Heart left ventricle (tissue), 16 donors: ENCODE measurements at places on chromosomes 1 and 21. TPM values are rescaled to one million over a fixed set of nuclear protein-coding genes. Genes with fewer than 3 reads are reported as not detected.
A peak's percentile ranks its signal among the peaks of the same experiment; 100 is the strongest.

DNA sequence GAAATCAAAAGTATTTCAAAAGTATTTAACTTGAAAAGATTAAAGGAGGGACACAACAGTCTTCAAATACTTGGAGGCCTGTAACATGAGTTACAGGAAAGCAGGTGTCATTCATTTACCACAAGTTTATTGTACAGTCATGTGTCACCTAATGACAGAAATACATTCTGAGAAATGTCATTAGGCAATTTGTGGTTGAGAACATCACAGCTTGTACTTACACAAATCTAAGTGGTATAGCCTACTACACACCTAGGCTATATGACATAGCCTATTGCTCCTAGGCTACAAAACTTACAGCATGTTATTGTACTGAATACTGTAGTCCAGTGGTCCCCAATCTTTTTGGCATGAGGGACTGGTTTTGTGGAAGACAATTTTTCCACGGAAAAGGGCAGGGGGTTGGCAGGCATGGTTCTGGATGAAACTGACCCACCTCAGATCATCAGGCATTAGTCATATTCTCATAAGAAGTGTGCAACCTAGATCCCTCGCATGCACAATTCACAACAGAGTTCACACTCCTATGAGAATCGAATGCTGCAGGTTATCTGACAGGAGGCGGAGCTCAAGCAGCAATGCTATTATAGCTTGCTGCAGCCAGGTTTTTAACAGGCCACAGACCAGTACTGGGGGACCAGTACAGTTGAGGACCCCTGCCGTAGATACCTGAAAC lies 25.0 kb upstream of the PHTF1 start:
- H3K27me3 ChIP-seq, result no peaks in the 10 kb centered on the region
- H3K27ac ChIP-seq, result peak overlapping the region; percentile 86
- H3K4me3 ChIP-seq, result no peak overlapping the region
- DNase-seq, result no peak
- H3K4me1 ChIP-seq, result peaks cover 65% of the 10 kb centered on the region

GRCh38 chr1:99855914-99856450 lies 5.8 kb downstream of the AGL start:
- no peak overlapping the region for H3K4me3 ChIP-seq
- no peak for DNase-seq
- peak overlapping the region; percentile 21 for H3K27ac ChIP-seq
- H3K4me1 ChIP-seq, result peaks cover 7% of the 10 kb centered on the region
- H3K36me3 ChIP-seq, result no peaks in the 10 kb centered on the region

- no peak overlapping the region for H3K4me3 ChIP-seq
- DNase-seq, result no peak
- H3K27ac ChIP-seq, result no peak overlapping the region
- H3K4me1 ChIP-seq, result peaks cover 39% of the 10 kb centered on the region
- H3K27me3 ChIP-seq, result no peaks in the 10 kb centered on the region
Observed at GRCh38 chr1:236868625-236869467, 73.8 kb downstream of the MTR start.

Gene AUNIP
- total RNA-seq, result not detected

- no peaks in the 10 kb centered on the region for H3K36me3 ChIP-seq
- H3K27ac ChIP-seq, result no peak overlapping the region
- DNase-seq, result no peak
- no peak overlapping the region for H3K4me3 ChIP-seq
- no peaks in the 10 kb centered on the region for H3K27me3 ChIP-seq
Observed at GRCh38 chr1:109654519-109654918, 1.4 kb upstream of the GSTM4 start.

Gene NHLH2
- not detected for total RNA-seq

Gene APOBEC4
- total RNA-seq, result not detected

Gene S100A16
- total RNA-seq, result 71.3 TPM

DNA sequence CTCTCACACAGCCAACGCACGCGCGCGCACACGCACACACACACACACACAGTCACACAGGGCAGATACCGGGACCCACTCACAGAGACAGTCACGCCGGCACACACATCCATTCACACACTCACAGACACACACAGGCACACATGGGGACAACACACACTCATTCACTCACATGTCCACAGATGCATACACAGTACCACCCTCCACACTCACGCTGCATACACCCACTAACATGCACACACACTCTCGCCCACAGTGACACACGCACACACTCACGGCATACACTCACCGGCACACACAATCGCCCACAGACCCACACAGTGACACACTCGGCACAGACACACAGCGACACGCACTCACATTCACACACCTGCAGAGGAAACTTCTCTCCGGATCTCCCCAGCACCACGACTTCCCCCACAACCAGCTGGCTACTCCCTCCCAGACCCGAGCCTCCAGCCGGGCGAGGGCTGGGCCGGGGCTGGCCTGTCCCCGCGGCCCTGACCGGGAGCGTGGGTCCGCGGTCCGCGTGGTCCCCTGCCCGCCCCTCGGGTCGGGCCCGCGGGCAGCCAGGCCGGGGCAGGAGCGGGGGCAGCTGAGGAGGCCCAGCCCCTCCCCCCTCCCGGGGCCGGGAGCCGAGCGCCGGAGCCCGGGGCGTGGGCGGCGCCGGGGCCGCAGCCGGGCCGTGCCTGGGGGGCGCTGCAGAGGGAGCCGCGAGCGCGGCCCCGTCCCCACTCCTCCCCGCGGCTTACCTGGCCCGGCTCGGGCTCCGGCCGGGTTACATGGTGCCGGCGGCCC lies 552 bp downstream of the DLGAP3 start:
- no peaks in the 10 kb centered on the region for H3K36me3 ChIP-seq
- H3K4me1 ChIP-seq, result peaks cover 5% of the 10 kb centered on the region
- DNase-seq, result no peak
- H3K27me3 ChIP-seq, result peaks cover 25% of the 10 kb centered on the region
- H3K27ac ChIP-seq, result no peak overlapping the region

DNA sequence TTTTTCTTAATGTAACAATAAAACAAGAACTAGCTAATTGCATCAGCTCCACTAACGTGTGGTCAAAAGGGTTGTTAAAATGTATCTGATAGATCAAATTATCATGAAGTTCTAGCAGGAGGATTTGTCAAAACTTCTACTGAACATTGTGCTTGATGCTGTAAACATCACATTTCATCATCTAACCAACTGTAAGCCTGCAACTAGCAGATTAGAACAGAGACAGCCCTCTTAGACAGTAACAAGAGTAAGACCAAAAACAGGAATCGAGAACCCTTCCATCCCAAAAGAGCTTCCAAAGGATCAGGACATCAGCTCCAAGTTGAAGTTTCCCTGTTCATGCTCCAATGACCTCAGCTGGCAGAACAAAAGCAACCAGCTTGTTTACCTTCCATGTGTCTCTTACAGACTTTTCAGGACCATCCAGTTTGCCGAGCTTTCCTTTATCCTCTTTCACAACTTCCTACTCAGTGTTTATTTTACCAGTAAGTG lies 44.6 kb downstream of the NIBAN1 start:
- H3K27me3 ChIP-seq, result no peaks in the 10 kb centered on the region
- peaks cover 6% of the 10 kb centered on the region for H3K36me3 ChIP-seq
- H3K27ac ChIP-seq, result peak overlapping the region; percentile 29
- H3K4me1 ChIP-seq, result no peaks in the 10 kb centered on the region
- H3K4me3 ChIP-seq, result no peak overlapping the region

- no peak for DNase-seq
- no peaks in the 10 kb centered on the region for H3K27me3 ChIP-seq
- no peak overlapping the region for H3K27ac ChIP-seq
- no peak overlapping the region for H3K4me3 ChIP-seq
- no peaks in the 10 kb centered on the region for H3K36me3 ChIP-seq
- no peaks in the 10 kb centered on the region for H3K4me1 ChIP-seq
Observed at GRCh38 chr1:50700214-50700613, 259.9 kb downstream of the FAF1 start.

DNA sequence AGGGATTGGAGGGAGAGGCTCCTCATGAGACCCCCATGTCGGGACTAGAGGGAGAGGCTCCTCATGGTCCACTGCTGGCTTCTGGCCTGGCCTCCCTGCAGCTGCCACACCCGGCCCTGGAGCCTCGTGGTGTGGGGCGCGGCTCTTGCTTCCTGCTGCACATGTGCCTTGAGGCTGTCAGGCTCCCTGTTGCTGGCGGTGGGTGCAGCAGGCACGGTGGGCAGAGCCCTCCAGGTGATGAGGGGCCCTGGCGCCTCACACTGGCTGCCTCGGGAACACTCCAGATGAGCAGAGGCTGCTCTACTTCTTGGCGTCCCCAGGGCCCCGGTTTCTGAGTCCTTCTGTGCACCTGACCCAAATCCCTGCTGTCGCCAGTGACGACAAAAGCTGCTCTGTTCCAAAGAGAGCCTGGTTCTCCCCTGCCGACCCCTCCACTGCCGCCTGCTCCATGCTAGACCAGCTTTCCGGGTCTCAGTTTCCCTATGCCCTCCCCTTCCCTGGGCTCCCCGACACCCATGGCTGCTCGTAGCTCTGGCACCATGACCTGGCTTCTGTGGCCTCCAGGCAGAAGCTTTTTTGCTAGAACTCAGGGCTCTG lies 9.7 kb upstream of the ATAD3B start:
- H3K27ac ChIP-seq, result no peak overlapping the region
- H3K36me3 ChIP-seq, result no peaks in the 10 kb centered on the region
- no peak for DNase-seq
- no peak overlapping the region for H3K4me3 ChIP-seq
- H3K4me1 ChIP-seq, result no peaks in the 10 kb centered on the region

- H3K4me3 ChIP-seq, result no peak overlapping the region
- H3K36me3 ChIP-seq, result no peaks in the 10 kb centered on the region
- H3K4me1 ChIP-seq, result no peaks in the 10 kb centered on the region
- no peaks in the 10 kb centered on the region for H3K27me3 ChIP-seq
Observed at GRCh38 chr1:110433803-110434202, 17.1 kb upstream of the PROK1 start.

GRCh38 chr1:62962901-62963776 lies 179.2 kb downstream of the ATG4C start:
- H3K4me3 ChIP-seq, result no peak overlapping the region
- H3K27ac ChIP-seq, result no peak overlapping the region
- H3K4me1 ChIP-seq, result no peaks in the 10 kb centered on the region
- H3K36me3 ChIP-seq, result no peaks in the 10 kb centered on the region
- peak; percentile 21 for DNase-seq

- no peak overlapping the region for H3K4me3 ChIP-seq
- no peak overlapping the region for H3K27ac ChIP-seq
- no peaks in the 10 kb centered on the region for H3K4me1 ChIP-seq
- no peaks in the 10 kb centered on the region for H3K27me3 ChIP-seq
Observed at GRCh38 chr1:88566615-88567387, 117.3 kb upstream of the PKN2 start.

Gene TMED5
- 55.0 TPM for total RNA-seq

DNA sequence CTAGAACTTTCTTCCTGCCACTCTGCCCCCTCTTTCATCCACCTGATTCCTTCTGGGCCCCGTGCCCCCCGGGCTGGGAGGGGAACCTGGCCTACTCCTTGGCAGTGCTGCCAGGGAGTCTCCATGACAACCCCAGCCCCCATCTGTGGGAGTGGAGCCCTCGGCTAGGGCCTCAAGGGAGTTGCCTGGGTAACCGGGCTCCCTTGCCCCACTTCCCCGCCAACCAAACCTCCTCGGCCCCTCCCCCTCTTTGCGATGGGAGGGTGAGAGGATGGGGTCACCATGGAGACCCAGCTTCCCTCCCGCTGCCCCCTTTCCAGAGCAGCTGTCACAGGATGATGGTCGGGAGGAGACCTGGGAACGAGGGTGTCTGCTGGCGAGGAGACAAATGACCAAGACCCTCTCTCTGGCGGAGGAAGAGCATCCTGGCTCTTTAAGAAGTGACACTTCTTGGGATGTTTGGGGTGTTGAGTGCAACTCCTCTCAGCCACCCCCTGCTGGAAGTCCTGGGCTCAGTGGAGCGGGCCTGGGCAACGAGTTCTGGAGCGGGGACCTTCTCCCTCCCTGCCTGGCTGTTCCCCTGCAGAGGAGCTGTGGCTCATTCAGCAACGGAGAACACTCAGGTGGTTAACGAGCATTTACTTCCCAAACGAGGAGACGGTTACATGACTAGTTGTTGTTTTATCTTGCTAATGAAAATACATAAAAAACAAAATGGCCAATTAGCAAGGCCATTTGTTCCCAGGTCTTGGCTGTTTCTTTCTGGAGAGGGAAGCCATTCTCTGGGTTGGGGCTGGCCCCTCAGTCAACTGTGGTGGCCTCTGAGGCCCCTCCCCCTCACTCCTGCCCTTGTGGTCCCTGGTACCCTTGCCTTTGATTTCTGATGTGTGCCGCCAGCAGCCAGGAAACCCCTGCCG lies 82.8 kb downstream of the UBIAD1 start:
- peaks cover 65% of the 10 kb centered on the region for H3K27me3 ChIP-seq
- no peak overlapping the region for H3K27ac ChIP-seq
- no peak for DNase-seq

Gene MMEL1
- total RNA-seq, result not detected

DNA sequence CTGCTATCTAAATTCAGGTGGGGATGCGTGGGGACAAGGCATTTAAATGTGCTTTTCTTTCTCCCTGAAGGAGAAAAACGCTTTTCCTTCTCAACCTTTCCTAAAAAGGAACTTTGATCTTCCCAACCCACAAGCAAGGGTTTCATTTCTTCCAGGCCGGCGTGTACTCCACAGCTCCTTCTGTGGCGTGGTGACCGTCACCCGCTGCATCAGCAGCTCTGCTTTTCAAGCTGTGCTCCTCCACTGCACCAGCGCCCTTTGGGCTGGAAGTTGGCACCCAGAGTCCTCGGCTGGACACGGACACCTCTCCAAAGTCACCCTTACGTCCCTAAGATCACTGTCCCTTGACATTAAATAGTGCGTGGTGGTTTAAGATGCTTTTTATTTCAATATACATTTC lies 54.3 kb downstream of the PEX14 start:
- H3K27me3 ChIP-seq, result no peaks in the 10 kb centered on the region
- H3K27ac ChIP-seq, result peak overlapping the region; percentile 77
- peaks cover 31% of the 10 kb centered on the region for H3K4me1 ChIP-seq
- H3K36me3 ChIP-seq, result no peaks in the 10 kb centered on the region
- no peak for DNase-seq

Gene SLC25A33
- 4.5 TPM for total RNA-seq

Gene C1orf21
- total RNA-seq, result 62.8 TPM

DNA sequence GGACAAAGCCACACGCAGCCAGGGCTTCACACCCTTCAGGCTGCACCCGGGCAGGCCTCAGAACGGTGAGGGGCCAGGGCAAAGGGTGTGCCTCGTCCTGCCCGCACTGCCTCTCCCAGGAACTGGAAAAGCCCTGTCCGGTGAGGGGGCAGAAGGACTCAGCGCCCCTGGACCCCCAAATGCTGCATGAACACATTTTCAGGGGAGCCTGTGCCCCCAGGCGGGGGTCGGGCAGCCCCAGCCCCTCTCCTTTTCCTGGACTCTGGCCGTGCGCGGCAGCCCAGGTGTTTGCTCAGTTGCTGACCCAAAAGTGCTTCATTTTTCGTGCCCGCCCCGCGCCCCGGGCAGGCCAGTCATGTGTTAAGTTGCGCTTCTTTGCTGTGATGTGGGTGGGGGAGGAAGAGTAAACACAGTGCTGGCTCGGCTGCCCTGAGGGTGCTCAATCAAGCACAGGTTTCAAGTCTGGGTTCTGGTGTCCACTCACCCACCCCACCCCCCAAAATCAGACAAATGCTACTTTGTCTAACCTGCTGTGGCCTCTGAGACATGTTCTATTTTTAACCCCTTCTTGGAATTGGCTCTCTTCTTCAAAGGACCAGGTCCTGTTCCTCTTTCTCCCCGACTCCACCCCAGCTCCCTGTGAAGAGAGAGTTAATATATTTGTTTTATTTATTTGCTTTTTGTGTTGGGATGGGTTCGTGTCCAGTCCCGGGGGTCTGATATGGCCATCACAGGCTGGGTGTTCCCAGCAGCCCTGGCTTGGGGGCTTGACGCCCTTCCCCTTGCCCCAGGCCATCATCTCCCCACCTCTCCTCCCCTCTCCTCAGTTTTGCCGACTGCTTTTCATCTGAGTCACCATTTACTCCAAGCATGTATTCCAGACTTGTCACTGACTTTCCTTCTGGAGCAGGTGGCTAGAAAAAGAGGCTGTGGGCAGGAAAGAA lies 8.1 kb downstream of the PSRC1 start:
- no peaks in the 10 kb centered on the region for H3K36me3 ChIP-seq
- no peaks in the 10 kb centered on the region for H3K4me1 ChIP-seq
- DNase-seq, result no peak
- no peaks in the 10 kb centered on the region for H3K27me3 ChIP-seq
